ENCODE measurements at places on chromosomes 7 and 10.

DNA sequence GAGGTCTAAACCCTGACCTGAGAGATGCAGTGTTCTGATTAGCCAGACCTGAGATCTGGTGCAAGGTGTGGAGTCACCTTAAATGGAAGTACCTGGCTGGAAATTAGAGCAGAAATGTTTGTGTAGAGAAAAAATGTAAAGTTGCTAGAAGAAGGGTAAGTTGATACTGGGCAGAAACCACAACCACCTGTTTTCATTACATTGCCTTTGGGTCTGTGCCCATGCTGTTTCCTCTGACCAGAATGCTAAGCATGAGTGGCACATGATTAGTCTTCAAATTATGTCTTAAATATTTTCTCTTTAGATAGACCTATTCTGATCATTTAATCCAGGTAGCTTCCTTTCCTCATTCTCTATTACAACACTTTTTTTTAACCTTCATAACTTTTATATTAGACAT lies 69.0 kb downstream of the CASD1 start:
- no peak overlapping the region for H3K27ac ChIP-seq
- no peaks in the 10 kb centered on the region for H3K4me1 ChIP-seq
- H3K36me3 ChIP-seq = no peaks in the 10 kb centered on the region
- H3K4me3 ChIP-seq = no peak overlapping the region

- no peaks in the 10 kb centered on the region for H3K27me3 ChIP-seq
- no peaks in the 10 kb centered on the region for H3K36me3 ChIP-seq
- no peak overlapping the region for H3K4me3 ChIP-seq
- DNase-seq = no peak
- no peaks in the 10 kb centered on the region for H3K4me1 ChIP-seq
Observed at GRCh38 chr10:774661-775244, 85.3 kb upstream of the DIP2C start.

DNA sequence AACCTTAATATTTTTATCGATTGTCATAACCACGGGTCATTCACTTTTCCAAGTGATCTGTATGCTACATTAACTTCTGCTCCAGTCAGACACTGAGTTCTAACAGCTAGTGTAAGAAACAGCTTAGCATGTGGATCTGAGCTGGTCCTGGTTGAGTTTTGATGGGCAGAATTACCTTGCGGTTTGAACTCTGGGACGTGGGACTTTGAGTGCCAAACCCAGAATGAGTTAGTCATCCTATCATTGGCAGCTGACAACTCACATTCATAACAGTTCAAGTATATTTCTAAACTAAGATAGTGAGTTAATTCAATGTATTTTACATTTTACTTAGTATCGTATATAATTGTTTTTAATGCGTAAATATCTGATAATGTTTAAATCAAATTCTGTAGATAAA lies 43.2 kb downstream of the C7orf33 start:
- H3K27me3 ChIP-seq = no peaks in the 10 kb centered on the region
- no peaks in the 10 kb centered on the region for H3K4me1 ChIP-seq
- no peak for DNase-seq
- H3K36me3 ChIP-seq = no peaks in the 10 kb centered on the region
- no peak overlapping the region for H3K4me3 ChIP-seq

GRCh38 chr10:33483124-33483815 lies 148.8 kb upstream of the NRP1 start:
- DNase-seq = no peak
- H3K27ac ChIP-seq = no peak overlapping the region
- H3K36me3 ChIP-seq = no peaks in the 10 kb centered on the region
- H3K4me1 ChIP-seq = no peaks in the 10 kb centered on the region

DNA sequence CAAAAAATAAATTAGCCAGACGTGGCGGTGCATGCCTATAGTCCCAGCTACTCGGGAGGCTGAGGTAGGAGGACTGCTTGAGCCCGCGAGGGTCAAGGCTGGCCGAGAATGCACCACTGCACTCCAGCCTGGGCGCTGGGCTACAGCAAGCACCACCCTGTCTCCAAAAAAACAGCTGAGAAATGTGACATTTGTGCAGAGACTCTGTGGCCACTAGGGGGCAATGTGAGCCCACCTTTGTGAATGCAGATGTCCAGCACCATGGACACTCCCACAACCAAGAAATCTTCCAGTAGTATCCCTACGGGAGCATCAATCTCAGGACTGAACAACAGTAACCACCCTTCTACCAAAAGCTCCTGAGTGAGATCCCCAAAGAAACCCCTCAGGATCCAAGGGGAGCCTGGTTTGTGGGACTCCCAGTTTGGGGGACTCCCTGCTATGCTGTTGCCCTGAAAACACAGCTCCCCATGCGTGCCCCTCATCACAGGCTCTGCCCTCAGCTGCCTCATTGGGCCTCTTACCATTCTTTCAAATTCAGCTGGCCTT lies 6.2 kb upstream of the AHCYL2 start:
- no peak overlapping the region for H3K27ac ChIP-seq
- no peaks in the 10 kb centered on the region for H3K4me1 ChIP-seq
- H3K36me3 ChIP-seq = no peaks in the 10 kb centered on the region
- no peak overlapping the region for H3K4me3 ChIP-seq

DNA sequence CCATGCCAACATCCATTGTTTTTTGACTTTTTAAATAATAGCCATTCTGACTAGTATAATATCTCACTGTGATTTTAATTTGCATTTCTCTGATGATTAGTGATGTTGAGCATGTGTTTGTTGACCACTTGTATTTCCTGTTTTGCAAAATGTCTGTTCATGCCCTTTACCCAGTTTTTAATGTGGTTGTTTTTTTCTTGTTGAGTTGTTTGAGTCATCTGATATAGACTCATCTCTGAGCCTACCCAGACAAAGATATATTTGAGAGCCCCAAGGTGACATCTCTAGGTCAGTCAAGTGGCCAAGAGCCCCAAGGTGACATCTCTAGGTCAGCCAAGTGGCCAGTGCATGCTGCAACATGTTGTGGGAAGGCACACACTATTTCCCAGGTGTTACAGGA lies 224.7 kb downstream of the HECW1 start:
- H3K4me1 ChIP-seq = no peaks in the 10 kb centered on the region

DNA sequence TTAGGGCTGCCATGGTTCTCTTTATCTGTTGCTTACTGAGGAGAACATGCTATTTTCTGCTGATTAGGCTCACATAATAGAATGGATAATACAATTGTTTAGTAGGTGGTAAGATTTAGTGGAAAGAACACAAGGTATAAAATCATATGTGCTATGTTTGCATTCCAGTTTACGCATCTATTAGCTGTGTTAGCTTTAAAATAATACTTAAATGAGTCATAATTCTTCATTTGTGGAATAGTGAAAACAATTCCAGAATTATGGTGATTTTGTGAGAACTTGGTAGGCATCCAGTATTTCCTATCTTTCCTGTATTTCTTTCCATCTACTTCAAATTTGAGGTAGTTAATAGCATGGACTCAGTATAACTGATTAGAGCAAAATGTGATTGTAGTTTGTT lies 1585.5 kb upstream of the LRRTM3 start:
- no peak overlapping the region for H3K27ac ChIP-seq
- H3K27me3 ChIP-seq = no peaks in the 10 kb centered on the region
- no peak overlapping the region for H3K4me3 ChIP-seq
- DNase-seq = no peak

DNA sequence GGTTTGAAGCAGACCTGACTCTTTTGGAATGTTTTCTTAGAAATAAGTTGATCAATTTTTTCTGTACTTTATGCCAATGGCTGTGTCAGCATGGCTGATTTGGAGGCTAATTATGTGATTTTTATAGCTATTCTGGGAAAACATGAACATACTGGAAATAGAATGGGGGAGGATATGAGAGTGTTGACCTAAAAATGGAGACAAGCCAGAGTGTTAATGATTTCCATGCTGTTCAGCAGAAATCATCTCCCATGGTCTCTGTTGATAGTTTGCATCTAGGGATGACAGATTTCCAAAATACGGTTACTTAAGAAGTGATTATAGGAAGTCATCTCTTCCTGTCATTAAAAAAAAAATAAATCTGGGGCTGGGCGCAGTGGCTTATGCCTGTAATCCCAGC lies 32.7 kb upstream of the DMTF1 start:
- H3K27me3 ChIP-seq = no peaks in the 10 kb centered on the region
- H3K4me3 ChIP-seq = no peak overlapping the region
- no peak for DNase-seq
- H3K4me1 ChIP-seq = no peaks in the 10 kb centered on the region
- H3K27ac ChIP-seq = no peak overlapping the region
- H3K36me3 ChIP-seq = no peaks in the 10 kb centered on the region

DNA sequence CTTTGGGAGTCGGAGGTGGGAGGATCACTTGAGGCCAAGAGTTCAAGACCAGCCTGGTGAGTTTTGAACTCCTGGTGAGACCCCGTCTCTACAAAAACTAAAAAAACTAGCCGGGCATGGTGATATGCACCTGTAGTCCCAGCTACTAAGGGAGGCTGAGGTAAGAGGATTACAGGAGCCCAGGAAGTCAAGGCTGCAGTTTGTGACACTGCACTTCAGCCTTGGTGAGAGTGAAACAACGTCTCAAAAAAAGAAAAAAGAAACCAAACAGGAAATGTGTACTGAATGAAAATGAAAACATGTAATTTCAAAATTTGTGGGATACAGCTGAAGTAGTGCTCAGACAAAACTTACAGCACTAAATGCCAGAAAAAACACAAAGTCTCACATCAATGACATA lies 7.6 kb downstream of the ARHGAP12 start:
- no peaks in the 10 kb centered on the region for H3K27me3 ChIP-seq
- H3K27ac ChIP-seq = no peak overlapping the region
- no peaks in the 10 kb centered on the region for H3K36me3 ChIP-seq
- no peaks in the 10 kb centered on the region for H3K4me1 ChIP-seq

DNA sequence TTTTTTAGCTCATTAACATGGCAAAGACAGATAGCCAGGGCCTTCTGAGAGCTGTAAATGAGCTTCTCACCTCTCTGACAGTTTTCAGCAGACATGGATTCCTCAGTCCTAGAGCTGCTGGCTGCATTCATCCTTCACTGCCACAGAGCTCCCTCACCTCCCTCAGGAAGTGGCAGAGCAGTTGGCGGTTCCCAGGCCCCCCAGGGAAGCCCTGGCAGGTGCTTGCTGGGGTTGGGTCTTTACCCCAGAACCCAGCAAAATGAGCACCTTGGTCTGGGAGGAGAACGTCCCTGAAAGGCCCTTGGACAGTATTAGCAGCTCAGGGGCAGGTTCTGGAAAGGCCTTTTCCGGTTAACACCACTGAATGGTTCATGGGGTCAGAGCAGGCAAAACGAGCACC lies 288.0 kb downstream of the PTPRN2 start:
- no peak overlapping the region for H3K27ac ChIP-seq
- no peak overlapping the region for H3K4me3 ChIP-seq
- no peaks in the 10 kb centered on the region for H3K36me3 ChIP-seq
- no peak for DNase-seq
- no peaks in the 10 kb centered on the region for H3K4me1 ChIP-seq
- no peaks in the 10 kb centered on the region for H3K27me3 ChIP-seq

- H3K27me3 ChIP-seq = no peaks in the 10 kb centered on the region
- no peak for DNase-seq
- no peaks in the 10 kb centered on the region for H3K36me3 ChIP-seq
- no peak overlapping the region for H3K4me3 ChIP-seq
Observed at GRCh38 chr7:140495514-140496097, 16.3 kb upstream of the MKRN1 start.
